ENCODE measurements at places on chromosomes 4 and X.

DNA sequence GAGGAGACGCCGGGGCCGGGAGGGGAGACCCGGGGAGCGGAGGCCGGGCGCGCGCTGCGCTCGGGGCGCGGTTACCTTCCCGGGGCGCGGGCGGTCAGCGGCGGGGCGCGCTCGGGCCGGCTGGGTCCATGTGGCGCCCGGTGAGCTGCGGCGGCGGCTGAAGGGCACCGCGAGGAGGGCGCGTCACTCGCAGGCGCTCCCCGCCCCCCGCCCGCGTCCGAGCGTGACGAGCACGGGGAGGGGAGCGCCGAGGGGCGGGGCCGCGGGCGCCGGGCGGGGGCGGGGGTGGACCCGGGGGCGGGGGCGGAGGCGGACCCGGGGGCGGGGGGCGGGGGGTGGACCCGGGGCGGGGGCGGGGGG lies at the start of gene CPLX1:
Gene CPLX1, minus strand, starts transcription at position 159 of the 360 bp plus-strand sequence. CDS start 1,607 bp downstream, outside the sequence.
- DNase-seq, result no peak

DNA sequence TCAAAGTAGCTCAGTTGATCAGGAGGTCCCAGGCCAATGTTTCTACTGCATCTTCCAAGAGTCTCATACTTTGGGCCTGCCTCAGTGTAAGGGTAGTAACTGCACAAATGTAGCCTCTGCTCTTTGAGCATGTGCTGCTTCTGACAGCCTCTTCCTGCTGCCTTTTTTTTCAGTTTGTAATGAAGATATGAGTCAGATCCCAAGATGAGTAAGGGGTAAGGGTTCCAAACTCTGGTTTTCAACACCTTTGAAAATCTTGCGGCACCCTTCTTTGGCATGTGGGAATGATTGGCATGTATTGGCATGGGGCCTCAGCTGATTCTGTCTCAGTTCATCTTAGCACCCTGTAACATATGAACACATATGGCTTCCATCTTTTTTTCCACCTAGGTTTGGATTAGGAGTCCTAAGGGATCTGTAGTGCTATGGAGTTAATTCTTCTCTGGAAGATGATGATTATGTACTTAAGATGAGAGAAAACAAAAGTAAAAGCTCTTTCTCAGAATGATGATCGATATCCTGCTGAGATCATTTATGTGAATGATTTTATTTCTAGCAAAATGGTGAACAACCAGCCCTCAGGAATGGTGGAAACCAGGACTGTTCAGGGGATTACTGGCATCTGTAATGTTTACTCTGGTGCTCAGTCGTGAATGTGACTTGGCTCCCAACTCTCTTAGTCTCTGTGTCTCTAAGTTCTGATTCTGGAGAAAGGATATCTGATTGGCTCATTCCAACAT lies 118.7 kb upstream of the PRPS2 start:
- DNase-seq, result no peak

DNA sequence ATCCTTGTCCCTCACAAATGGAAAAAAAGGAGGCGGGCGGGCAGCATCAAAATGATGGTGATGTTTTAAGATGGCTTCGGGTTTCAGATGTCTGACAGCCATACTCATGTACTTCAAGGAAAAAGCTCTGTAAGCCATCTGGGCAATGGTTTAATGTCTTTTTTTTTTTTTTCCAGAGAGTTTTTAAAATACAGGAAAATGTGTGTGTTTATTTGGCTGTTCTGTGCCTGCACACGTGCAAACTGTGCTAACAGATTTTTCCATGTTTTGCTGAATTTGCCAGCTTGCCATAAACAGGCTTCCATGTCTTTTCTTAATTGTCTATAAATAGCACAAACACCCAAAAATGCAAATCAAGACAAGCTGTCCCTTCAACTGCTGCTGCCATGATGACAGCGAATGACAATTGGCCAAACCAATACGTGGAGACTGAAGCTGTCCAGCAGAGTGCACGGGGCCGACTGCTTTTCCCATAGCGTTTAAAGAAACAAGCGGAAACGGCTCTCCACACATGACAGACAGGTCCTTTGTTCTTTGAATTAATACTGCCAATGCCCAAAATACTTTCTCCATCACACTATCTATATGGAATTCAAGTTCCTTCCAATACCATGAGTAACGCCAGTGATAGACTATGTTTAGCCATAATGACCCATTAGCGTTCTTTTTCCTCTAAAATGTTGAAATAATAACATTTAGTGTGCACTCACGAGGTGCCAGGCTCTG lies 35.7 kb downstream of the AFAP1 start:
- peak; percentile 58 for DNase-seq

DNA sequence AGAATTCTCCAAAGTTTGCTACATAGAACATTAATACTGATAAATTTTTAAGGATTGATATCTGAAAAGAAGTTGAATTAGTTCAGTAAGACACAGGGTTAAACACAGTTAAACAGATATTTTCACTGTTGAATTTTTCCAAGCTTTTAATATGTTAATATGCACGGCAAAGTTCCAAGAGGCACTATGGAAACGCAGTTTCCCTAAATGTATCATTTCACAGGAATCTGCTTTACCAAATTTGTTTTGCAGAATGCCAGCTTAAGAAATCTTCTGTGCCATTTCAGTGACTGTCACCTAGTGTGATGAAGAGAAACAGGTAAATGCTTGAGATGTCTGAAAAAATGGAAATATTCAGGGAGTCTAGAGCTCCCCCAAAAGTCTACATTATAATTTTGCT lies 395.9 kb upstream of the GRIA3 start:
- no peak for DNase-seq

GRCh38 chrX:70096052-70096451 lies 33.8 kb downstream of the OTUD6A start:
- no peak for DNase-seq

GRCh38 chrX:97315939-97316338 lies 432.2 kb downstream of the RPA4 start:
- no peak for DNase-seq

DNA sequence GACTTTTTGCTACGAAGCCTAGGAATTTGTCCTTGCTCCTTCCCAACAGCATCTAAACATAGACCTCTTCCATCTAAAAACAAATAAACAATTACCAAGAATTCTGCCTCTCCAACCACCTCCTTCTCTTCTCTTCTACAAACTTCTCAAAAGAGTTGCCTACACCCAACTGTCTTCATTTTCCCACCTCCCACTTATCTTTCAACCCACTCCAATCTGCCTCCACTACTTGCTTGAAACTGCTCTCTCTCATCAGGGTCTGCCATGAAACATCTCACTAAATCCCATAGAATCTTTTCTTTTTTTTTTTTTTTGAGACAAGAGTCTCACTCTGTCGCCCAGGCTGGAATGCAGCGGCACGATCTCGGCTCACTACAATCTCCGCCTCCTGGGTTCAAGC lies 902 bp upstream of the FGD1 start:
- no peak for DNase-seq

GRCh38 chr4:31655328-31655727 lies 935.2 kb downstream of the PCDH7 start:
- DNase-seq, result no peak

DNA sequence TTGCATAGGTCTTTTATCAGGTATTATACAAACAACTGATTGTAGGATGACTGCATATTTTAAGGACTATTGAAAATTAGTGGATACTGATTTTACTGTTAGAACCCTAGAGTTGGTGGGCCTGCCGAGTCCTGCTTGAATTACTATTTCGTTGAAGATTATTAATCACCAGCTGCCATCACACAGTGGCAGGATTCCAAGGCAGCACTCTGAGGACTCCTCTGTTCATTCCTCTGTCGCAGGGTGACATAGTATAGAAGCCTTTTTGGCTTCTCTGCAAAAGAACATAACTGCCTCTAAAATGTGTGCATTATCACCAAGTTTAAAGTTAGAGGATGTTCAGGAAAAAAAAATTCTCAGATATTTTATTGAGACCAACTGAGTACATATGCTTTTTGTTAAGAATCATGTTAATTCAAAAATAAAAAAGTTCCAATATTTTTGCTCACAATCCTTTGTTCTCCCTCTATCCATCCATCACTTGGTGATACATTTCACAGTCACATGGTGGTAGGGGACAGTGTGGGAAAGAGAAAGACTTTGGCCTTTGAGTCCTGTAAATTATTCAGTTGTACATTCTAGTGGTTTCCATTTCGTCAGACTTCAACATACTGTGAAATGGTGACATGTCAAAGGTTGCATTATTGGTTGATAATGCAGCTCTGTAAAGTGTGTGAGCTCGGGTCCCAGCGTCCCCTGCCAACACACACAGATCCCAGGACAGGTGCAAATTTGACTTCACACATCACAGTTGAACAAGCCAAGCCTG lies 332.5 kb downstream of the GRID2 start:
- no peak for DNase-seq

GRCh38 chr4:41797260-41797659 lies 48.7 kb upstream of the PHOX2B start:
- peak; percentile 13 for DNase-seq

DNA sequence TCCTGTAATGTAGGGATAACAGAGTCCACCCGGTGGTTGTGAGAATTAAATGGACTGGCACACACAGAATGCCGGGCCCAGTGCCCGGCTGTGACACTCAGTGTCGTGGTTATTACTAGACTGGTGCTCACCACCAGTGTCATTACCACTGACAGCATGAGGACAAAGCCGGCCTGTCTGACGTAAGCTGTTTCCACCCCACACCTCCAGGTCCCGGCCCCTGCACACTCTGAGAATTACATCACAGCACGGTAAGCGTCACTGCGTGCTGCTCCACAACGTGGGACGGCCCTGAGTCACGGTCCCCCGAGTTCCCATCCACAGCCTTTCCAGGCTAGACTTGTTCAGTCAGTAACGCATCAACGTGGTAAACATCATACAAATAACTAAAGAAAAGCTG lies 22.9 kb downstream of the FAT1 start:
- DNase-seq, result no peak

- DNase-seq, result no peak
Measured at GRCh38 chrX:39816871-39817731, 280.7 kb downstream of the BCOR start.

DNA sequence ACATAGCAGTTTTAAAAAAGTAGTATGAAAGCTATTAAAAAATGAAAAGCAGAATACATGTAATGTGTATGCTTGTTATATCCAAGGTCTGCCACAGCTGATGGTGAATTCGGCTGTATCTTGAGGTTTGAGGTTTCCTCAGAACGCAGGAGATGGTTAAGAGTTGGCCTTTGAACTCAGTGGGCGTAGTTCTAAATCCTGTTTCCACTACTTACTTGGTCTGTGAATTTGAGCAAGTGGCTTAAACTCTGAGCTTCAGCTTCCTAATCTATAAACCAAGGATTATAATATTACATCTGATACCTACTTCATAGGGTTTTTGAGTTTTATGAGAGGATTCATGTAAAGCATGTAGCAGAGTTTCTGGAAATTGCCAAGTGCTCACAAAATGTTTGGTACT lies 125.2 kb downstream of the STIM2 start:
- no peak for DNase-seq

GRCh38 chrX:13257223-13258051 lies 62.4 kb downstream of the ATXN3L start:
- no peak for DNase-seq

DNA sequence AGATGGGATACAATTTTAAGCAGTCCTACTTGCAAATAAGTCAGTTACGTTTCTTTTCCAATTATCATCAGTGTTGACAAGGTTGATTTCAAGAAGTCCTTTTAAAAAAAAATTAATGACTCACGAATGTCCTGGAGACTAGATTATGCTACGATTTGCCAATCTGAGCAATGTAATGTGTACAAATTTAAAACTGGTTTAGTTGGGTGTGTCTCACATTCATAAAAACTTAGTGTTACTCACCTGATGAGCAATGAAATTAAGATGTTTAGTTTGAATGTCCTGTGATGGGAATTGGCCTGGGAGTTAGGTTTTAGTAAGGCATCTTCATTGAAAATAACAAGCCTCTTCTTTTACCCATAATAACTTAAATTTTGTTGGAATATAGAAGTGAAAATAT lies 136.7 kb upstream of the POF1B start:
- no peak for DNase-seq

- DNase-seq, result no peak
Measured at GRCh38 chrX:29496636-29497180, 718.7 kb upstream of the MAGEB2 start.

- DNase-seq, result no peak
Measured at GRCh38 chrX:10526451-10526850, 93.9 kb downstream of the MID1 start.

- no peak for DNase-seq
Measured at GRCh38 chr4:110472583-110473329, 3.2 kb upstream of the ENPEP start.

DNA sequence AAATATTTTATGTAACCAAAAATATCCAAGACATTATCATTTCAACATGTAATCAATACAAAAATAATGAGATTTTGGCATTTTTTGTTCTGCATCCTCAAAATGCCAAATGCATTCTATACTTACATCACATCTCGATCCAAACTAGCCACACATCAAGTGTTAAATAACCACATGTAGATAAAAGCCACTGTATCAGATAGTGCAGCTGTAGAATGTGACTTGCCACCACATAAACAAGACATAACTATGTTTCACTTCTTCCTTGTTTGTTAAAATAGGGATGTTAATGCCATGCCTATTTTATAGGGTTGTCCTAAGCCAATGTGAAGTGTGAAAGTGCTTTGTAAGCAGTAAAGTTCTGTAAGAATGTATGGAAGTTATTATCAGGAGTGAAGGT lies 20.9 kb downstream of the INTS6L start:
- no peak for DNase-seq

DNA sequence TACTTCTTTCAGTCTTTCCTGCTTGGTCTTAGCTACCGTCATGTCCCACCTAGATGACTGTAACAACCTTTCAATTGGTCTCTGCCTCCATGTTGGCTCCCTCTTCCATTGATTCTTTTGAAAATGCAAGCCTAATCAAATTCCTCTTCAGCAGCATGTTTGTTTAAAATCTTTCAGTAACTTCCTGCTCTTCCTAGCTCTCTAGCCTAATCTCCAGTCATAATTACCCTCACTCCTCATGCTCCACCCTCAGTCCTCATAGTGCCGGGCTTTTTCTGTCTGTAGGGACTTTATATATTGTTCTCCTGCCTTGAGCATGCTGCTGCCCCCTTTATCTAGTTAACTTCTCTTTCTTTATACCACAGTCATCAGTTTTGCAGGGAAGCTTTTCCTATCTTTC lies 12.1 kb downstream of the SNX25 start:
- DNase-seq, result no peak

GRCh38 chr4:157405070-157405469 lies 184.5 kb downstream of the GRIA2 start:
- DNase-seq, result no peak

GRCh38 chr4:151518359-151518758 lies 109.4 kb downstream of the FHIP1A start:
- DNase-seq, result no peak

GRCh38 chr4:75376543-75376942 lies 137.7 kb downstream of the RCHY1 start:
- DNase-seq, result no peak

- DNase-seq, result no peak
Measured at GRCh38 chr4:72118017-72118416, 86.2 kb downstream of the NPFFR2 start.

DNA sequence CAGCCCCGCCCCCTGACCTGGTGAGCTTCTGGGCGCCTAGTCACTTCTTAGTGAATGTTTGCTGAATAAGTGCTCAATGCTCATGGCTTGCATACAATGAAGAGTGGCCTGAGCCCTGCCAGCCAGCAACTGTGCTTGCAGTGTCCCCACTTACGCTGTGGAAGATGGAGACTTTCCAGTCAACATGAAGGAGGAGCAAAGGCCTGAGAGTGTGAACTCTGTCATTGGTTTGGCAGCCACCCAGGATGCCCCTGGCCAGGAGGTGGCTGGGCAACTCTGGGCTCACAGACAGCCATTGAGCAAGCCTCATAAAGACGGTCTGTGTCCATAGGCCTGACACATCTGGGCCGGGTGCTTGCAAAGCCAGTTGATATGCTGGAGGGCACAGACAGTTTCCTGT lies 72.1 kb upstream of the MAMLD1 start:
- DNase-seq, result peak; percentile 79

Measured in COLO829 (cell line).